ENCODE measurements at places on chromosomes 16 and 17.
A peak's percentile ranks its signal among the peaks of the same experiment; 100 is the strongest.

GRCh38 chr17:38533241-38533640 lies 72.5 kb downstream of the SRCIN1 start:
- no peak for DNase-seq

- no peak for DNase-seq
These were observed 55.0 kb downstream of the RNF213 start for GRCh38 chr17:80315517-80316182.

DNA sequence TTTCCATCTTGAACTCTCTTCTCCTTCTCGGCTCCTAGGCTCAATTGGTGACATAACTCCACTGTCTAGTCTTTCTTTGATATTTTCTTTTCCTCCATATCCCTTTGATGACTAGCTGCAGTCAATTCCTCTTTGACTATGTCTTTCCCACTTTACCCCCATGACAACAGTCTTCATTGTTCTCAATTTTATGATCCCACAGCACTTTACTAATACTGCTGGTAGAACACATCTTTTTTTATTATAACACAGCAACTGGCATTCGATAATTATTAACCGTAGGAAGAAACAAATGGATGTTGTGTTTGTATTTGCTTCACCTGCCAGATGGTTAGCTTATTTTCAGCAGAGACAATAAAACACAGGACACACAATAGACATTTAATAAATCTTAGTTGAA lies 1.3 kb downstream of the KRTAP3-3 start:
- DNase-seq = no peak

- DNase-seq = no peak
These were observed 252.9 kb upstream of the XYLT1 start for GRCh38 chr16:17723531-17724134.

DNA sequence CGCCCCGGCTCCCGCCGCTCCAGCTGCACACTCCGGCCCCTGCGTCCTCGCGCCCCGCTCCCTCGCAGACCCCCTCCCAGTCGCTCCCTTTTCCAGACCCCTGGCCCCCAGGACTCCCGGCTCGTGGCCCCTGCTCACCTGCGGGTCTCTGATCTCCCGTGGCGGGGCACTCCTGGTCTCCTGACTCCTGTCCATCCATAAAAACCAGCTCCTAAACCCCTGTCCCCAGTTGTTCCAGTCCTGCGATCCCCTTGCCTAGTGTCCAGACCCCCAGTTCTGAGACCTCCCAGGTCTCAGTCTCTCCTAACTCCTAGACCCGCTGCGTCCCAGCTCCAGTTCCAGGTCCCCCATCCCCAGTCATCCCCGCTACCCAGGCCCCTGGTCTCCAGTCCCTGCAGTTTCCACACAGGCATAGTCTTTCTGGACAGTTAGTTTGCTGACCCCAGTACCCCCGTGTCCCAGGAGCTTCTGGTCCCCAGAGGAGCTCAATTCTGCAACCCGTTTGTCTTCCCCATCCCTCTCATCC lies 379 bp downstream of the SNX29 start:
- no peak for DNase-seq

DNA sequence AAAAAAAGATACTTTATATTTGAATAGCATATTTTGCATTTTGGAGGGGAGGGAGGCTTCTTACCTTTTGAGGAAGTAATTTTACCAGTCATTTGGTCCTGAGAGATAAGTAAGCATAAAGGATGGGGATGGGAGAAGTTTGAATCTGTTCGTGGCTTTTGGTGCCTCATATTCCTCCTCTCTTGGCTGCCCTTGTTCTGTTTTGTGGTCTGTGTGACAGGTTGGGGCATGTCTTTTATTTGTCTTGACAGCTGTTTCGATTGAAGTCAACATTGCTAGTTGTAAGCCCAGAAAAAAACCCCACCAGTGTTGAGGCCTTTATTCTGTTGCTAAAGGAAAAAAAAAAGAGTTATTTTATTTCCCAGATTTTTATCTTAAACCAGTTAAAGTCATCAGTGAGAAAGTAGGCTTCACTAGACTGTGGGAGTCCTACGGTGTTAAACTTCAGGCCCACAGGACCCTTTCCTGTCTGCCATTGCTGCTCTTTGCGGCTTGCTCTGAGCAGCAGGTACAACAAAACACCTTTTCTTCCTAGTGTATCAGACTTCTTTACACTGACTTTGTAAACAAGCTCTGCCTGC lies 11.4 kb downstream of the SLC7A6 start:
- peak; percentile 87 for DNase-seq
